ENCODE measurements at places on chromosomes 2 and 18.

DNA sequence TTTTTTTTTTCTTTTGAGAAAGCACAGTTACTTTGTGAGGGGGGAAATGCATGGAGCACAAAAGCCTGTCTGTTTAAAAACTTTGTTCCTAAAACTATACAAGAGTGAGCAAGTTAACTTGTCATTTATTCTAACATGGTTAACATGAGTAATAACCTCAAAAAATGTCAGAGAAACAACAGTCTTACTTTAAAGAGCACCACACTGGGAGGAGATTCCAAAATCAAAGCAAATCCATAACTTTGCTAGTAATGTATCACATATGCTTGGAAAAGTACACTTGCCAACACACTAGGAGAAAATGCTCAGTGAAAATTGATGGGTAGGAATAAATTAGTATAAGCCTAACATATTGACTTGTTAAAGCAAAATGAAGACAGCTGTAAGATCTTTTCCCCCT is 157.1 kb downstream of the PRPF40A start:
- no peak for DNase-seq

DNA sequence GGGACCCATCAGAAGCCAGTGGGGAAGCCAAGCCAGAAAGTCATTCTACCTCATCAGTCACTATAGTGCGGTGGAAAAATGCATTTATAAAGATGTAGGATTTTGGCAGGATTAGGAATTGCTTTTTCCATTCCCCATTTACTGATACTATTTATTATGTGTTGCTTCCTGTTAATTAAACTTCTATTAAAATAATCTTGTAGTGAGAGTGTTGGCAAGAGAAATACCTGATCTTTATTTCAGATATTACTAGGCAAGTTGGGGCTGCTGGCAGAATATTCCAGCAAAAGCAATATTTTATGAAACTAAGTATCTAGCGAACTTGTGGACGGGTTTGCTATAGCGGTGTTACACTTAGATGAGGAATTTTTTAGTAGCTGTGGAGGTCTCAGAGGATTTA is 23.9 kb upstream of the CDC42EP3 start:
- DNase-seq: no peak

DNA sequence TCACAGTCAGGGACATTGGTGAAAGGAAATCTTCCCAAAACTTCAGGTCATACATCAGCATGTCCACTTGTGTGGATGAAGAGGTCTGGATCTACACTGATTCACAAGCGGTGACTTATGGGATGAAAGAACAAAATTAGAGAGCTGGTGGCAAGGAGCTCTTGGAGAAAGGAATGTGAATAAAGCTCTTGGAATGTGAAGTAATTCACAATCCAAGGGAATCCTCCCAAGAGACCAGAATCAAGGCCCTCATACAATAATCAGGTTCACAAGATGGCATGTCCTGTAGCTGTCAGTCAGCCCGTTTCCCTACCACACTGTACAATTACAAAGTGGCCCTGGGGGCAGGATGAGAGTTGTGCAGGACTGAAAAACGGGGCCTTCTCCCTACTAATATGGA is 96.2 kb downstream of the MRPS9 start:
- no peak for DNase-seq

- DNase-seq: no peak
Observed at GRCh38 chr2:128436479-128437203, 118.0 kb upstream of the HS6ST1 start.

GRCh38 chr2:40095000-40095399 is 315.9 kb upstream of the THUMPD2 start:
- DNase-seq: no peak

GRCh38 chr2:233084488-233084887 is 24.3 kb downstream of the INPP5D start:
- DNase-seq: peak; percentile 63

GRCh38 chr2:40096360-40096759 is 317.3 kb upstream of the THUMPD2 start:
- no peak for DNase-seq

GRCh38 chr2:48120759-48121242 is 214.5 kb upstream of the FBXO11 start:
- no peak for DNase-seq

DNA sequence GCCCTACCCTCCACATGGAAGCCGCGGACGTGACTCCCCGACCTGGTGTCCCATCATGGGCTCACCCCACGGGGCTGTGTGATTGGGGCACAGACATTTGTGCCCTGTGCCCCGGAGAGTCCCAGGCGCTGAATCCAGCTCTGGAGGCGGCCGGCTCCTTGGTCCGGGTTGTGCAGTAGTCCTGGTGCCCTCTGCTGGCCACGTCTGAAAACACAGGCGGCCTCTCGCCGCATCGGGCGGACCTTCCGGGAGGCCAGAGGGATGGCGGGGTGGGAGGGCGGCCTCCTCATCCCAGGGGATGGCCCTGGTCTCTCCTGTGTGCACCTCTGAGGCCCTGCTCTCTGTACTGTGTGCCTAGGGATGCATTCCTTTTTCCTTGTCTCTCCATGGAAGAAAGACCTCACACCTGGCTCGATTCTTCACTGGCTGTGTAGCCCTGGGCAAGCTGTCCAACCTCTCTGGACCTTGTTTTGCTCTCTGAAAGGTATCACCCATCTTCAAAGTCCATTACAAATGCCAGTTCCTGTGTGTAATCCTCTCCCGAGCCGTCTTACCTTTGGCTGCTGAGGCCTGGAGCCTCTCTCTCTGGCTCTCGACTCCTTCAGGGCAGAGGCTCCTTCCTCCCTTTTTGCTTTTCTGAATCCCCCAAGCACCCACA is 27.6 kb downstream of the CELF4 start:
- DNase-seq: peak; percentile 48

GRCh38 chr18:61474341-61474740 is 141.1 kb downstream of the CDH20 start:
- DNase-seq: no peak

- no peak for DNase-seq
Observed at GRCh38 chr18:49843131-49843530, 29.8 kb upstream of the ACAA2 start.

GRCh38 chr2:87403893-87404175 is 344.1 kb upstream of the PLGLB2 start:
- DNase-seq: no peak

DNA sequence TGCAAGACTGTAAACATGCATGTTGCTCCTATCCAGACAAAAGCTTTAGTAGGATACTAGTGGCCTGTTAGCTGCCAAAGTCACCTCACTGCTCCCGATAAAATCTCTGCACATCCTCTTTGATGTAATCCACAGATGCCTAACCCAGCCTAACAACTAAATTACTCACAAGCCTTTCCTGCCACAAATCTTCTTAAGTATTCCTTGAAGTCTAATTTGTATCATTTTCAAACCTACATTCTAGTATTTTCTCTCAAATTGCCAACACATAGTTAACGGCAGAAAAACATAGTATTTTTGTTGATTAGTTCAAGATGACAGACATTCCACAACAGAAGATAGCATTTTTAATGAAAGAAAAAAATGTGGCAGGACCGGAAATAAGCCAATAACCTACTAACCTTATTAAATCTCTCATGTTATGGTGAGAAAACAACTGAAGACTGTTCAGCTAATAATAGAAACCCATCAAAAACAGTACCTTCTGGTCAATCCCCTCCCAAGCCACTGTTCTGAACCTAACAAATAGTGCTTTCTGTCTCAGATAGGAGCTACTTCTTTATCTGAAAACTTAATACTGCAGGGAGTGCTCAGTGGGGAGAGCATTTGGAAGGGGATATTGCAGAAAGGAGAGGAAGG is at the start of gene MPP4:
Gene MPP4, minus strand, starts transcription at position 57 of the 639 bp plus-strand sequence. CDS start 4,690 bp downstream, outside the sequence.
- DNase-seq: no peak

- peak; percentile 98 for DNase-seq
Observed at GRCh38 chr2:218395826-218396687, 3.6 kb upstream of the CTDSP1 start.

GRCh38 chr2:20604951-20605381 is 45.9 kb downstream of the HS1BP3 start:
- DNase-seq: no peak

GRCh38 chr18:3906116-3906750 is 456.3 kb downstream of the TGIF1 start:
- DNase-seq: no peak

DNA sequence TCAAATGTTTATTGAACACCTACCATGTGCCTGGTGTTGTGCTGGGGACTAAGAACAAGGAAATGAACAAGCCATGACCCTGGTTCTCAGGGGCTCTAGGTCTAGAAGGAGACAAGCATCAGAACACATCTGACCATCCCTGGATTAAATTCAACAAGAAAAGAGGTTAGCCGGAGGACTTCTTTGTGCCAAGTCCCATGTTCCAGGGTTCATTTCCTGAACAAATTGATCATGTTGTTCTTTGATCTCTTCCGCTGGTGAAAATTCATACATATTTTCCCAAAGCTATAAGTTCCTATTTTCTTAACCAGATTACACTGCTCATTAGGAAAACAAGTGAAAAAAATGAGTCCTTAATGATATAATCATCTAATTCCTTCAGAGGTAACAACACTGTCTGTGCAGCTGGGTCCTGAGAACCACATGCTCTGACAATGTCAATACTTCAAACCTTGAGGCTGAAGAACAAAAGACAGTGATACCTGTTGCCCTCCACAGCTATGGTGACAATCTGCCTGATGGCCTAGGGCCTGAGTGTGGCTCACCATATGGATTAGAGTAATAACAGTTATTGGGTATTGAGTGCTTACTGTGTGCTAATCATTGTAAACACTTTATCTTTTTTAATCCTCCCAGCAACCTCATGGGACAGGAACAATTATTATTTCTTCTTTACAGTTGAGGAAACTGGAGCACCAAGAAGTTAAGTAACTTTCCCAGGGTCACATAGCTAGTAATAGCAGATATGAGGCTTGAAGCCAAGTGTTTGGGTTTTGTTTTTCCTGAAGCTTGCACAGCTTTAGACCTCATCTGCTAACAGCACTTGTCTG is 24.6 kb upstream of the INO80C start:
- no peak for DNase-seq

GRCh38 chr2:125581557-125581956 is 1074.4 kb upstream of the GYPC start:
- no peak for DNase-seq

DNA sequence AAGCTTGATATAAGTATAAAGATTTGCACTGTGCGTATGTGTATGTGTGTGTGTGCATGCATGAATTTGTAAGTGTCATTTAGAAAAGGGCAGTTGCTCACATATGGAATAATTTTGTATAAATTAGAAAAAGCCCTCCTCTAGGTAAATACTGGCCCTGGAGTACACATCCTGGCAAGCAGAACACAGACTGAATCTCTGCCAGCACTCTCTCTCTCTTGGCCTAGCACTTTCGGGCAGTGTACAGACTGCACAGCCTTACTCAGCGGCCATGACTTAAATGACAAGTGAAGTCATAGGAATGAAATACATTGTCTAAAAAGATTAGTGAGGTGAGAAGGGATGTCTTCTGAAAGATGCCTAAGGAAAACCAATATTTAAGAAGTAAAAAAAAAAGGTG is 214.1 kb downstream of the RDH14 start:
- DNase-seq: no peak

DNA sequence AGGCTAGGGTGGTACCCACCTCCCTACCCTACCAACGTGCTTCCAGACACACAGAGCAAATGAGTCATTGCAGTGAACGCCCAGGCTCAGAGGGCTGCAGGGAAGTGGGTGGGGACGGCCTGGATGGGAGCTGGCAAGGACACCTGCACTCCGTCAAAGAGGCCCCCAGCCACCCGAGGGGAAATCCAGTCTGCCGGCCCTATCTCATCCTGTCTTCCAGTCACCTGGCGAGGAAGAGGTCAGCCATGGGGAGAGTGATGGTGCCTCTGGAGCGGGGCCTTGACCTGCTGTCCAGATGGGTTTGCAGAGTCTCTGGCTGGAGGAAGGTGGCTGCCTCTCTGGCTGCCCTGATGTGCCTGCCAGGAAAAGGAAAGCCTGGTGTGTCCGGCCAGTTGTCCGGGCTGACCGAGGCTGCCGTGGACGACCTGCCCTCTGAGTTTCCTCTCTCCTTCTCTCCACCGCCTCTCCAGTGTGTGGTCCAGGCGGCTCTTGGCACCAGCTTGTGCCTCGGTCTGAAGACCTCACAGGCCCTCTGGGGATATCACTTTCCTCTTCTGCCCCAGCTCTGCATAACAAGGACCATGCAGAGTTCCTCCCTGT is 209.7 kb upstream of the COPS8 start:
- DNase-seq: no peak

DNA sequence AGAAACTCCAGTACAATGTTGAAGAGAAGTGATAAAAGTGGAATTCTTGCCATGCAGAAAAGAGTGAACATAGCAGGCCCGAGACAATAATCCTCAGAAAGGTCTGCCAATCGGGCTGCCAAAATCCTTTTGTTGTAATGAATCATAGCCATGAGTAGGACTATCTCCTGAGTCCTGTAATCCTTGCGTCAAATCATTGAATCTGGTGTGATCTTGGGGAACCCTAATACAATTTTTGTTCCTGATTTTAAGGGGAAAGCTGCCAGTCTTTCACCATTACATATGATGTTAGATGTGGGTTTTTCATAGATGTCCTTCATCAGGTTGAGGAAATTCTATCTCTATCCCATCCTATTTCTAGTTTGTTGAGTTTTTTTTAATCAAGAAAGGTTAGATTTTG is 2.2 kb downstream of the TPGS2 start:
- no peak for DNase-seq

- DNase-seq: no peak
Observed at GRCh38 chr2:68050353-68050752, 12.5 kb downstream of the C1D start.

DNA sequence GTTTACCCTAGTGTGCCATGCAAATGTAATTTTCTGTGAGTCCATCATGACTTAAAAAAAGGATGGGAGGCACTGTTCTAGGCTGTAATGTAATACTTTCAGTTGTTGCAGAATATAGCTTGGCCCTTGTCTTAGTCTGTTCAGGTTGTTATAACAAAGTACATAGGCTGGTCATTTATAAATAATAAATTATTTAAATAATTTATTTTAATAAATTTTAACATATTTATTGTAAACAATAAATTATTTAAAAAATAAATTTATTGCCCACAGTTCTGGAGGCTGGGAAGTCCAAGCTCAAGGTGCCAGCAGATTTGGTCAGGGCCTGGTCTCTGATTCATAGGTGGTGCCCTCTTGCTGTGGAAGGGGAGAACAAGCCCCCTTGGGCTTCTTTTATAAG is 35.2 kb downstream of the RAPGEF4 start:
- DNase-seq: no peak

- peak; percentile 88 for DNase-seq
Observed at GRCh38 chr18:48951448-48952286, 902 bp upstream of the SMAD7 start.

- DNase-seq: no peak
Observed at GRCh38 chr2:56475191-56475590, 291.4 kb downstream of the CCDC85A start.

- no peak for DNase-seq
Observed at GRCh38 chr2:224428787-224429440, 27.0 kb upstream of the FAM124B start.

- DNase-seq: no peak
Observed at GRCh38 chr2:128834207-128834879, 515.7 kb upstream of the HS6ST1 start.

- peak; percentile 67 for DNase-seq
Observed at GRCh38 chr2:235711527-235711926, 217.7 kb downstream of the AGAP1 start.

- DNase-seq: peak; percentile 48
Observed at GRCh38 chr2:203453858-203454451, 81.1 kb downstream of the RAPH1 start.

- peak; percentile 16 for DNase-seq
Observed at GRCh38 chr2:241703032-241703604, 1.3 kb downstream of the ING5 start.
